NCI-H510A treated with DMSO at 0.1 percent for 48 hours (cell line): ENCODE measurements at places on chromosomes 13 and 19.

- DNase-seq = no peak
These were observed 1.6 kb downstream of the REEP6 start for GRCh38 chr19:1492474-1493006.

GRCh38 chr13:77740931-77741596, 43.6 kb downstream of the SLAIN1 start:
- DNase-seq = no peak

DNA sequence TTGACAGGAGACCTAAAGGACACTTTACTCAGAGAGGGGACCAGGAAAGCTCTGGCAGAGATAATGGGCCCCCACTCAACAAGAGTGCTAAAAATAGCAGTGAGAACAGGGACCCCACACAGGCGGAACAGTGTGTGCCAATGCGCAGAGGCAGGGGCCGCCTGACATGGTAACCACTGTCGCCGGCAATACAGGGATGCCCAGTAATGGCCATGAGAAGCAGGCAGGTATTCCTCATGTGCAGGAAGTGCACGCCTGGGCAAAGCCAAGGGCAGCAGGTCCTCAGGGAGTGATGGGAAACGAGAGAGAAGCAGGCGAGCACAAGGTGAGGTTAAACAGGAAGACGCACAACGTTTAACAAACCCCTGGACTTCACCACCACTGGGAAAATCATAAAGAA, 757.1 kb downstream of the LIG4 start:
- peak; percentile 73 for DNase-seq

- peak; percentile 78 for DNase-seq
These were observed 34.4 kb downstream of the GSX1 start for GRCh38 chr13:27826379-27827353.
